ENCODE measurements at places on chromosomes 16 and 17. TPM values are rescaled to one million over a fixed set of nuclear protein-coding genes. Genes with fewer than 3 reads are reported as not detected.

DNA sequence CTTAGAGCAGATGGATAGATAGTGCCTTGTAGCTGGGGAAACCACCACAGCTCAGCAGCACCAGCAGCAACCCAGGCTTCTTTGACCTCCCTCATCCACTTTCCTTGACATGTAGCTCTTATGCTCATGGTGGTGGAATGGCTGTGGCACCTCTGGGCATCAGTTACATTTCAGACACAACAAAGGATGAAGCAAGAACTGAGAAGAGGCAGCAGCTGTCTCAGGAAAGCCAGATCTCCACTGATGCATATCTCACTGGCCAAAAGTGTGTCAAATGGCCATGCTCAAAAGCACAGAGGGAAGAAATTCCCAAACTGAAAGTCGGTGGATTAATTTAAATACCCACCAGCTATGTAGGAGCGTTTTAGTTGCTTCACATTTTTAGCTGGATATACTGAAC is 671.4 kb upstream of the SALL1 start:
- DNase-seq, result no peak

GRCh38 chr16:74297145-74297665 is 591 bp downstream of the PSMD7 start:
- DNase-seq, result no peak

Gene CCL7
- 0.11 TPM for total RNA-seq

GRCh38 chr17:15498107-15498506 is 30.7 kb upstream of the CDRT4 start:
- DNase-seq, result no peak

DNA sequence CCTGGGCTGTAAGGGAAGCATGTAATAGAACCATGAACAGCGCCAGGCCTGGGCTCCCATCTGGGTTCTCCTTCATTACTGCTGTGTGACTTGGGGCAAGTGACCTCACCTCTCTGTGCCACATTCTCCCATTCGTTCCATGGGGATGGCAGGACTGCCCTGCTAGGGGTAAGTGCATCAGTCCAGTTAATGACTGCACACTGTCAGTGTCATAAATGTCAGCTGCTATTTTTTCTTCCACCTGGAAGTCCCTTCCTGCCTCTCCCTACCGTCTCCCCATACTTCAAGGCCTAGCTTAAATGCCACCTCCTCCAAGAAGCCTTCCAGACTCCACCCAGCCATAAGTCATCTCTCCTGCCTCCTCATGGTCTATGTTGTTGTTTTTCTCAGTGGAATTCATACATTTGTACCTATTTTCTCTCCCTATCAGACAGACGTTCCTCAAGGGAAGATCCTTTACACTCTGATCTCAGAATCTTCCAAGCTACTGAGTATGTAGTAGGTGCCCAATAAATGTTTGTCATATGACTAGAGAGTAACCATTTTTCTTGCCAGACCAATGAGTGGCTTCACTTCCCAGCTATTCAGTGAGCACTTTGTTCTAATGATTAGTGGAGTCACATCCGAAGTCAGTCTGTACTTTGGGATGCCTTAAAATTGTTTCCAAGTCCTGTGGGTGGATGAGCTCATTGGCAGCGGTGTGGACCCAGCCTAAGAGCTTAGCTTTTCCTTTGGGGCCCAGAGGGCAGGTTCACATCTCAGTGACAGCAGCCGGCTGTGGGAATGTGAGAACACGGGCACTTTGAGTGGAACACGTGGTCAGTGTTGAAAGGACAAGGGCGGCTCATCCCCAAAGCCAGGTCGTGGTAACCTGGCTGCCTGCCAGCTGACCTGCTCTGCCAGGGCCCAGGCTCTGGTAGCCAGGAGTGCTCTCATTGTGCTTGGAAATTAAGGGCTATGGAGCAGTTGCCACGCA is 147.5 kb upstream of the GSE1 start:
- DNase-seq, result no peak

DNA sequence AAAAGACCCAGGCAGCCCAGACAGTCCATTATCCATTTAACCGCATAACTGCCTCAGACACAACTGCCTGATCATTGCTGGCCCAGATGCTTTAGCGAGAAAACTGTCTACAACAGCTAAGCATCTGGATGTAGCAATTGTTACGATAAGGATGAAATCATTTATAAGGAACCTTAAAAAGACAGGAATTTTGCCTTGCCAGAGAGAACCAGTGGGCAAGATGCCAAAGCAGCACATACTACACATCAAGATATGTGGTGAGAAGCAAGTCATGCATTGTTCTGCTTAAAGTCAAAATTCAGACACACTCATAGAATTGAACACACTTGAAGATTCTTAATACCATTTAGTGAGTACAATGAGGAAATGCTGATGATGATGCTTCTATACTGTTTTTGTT is 1525.3 kb downstream of the CDH8 start:
- DNase-seq, result no peak

Gene KRT28
- total RNA-seq, result not detected

DNA sequence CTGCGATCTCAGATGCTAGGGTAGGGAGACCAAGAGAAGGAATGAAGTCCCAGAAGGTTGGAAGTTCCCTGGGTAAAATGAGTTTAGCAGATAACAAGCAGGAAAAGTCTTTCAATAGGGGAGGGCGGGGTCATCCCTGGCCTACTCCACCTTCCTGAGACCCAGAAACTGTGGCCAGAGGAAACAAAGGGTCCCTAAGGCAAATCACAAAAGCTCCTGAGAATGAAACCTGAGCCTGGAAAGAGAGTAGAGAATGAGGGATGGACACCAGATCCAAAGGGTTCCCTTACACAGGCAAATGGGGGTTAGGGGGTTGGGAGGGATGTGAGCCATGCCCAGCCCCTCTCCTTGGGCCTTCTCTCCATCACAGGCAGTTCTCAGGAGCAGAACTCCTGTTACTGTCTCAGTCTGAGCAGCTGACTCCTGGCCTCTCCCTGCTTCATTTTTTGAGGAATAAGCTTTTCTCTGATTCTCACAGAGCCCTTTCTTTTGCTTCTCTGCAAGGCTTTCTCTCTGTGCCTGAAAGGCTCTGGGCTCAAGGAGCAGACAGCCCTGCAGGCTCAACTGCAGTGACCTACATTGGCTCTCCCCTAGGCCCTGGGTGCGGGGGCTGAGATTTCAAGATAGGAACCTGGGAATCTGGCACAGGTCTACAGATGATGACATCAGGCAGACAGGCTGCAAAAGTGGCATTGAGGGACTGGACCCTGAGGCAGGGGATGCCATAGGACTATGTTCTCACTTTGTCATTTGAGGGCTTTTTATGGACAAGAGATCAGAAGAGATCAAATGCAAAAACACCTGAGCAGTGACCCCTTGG is 9.8 kb upstream of the NR1D1 start:
- no peak for DNase-seq

- DNase-seq, result no peak
Observed at GRCh38 chr17:50055426-50056216, at the start of gene ITGA3. ITGA3 (plus strand) TSS chr17:50056110; CDS start chr17:50056440, 330 bp downstream.

Gene ZNF385C
- not detected for total RNA-seq

Gene KIF19
- 2.0 TPM for total RNA-seq

DNA sequence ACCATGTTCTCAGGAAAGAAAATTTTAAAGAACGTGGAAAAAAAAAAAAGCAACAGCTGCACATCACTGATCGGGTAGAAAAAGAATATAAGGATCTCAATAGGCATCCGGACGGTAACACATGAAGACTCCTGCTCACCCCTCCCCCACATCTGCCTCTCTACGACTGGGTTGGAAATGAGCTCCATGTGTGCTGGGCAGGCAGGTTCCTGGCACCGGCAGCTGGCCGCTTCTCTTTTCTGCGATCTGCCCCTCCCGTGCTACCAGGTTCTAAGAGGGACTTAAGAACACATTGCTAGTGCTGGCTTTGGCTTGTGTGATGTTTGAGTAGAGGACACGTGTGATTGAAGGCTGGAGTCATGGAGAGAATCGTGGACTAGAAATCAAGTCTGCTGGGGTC is 115.5 kb downstream of the AATF start:
- DNase-seq, result no peak

GRCh38 chr16:65697521-65697920 is 575.7 kb upstream of the CDH11 start:
- no peak for DNase-seq

- DNase-seq, result peak; percentile 77
Observed at GRCh38 chr17:27245230-27245696, 48.7 kb upstream of the WSB1 start.

DNA sequence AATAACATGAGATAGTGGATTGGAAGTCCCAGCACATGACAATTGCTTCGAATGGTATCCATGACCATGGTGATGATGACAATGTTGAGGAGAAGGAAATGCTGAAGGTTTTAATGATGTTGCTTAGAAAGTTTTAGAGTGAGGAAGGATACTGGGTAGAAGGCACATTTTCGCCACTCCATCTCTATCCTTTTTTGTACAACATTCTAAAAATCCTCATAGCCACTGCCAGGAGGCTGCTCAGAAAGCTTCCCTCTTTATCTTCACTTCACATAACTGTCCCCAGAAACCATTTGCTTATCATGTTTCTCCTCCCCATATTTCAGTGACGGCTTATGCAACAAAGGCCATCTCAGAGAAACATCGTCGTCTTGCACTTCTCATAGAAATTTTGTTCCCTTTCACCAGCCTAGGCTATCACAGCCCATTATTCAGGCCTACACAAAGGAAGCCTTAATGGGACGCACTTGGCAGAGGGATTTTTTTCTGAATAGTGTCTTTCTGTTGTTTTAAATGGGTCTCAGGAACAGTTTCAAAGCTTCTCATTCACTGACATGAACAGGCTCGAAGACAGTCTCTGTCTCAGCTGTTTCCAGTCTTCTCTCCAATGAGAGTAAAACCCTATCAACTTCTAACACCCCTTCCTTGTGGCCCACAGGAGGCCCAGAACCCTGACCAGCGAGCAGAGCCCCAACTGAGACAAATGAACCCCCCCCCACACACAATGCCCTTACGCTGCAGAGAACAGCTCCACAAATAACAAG is 506.7 kb downstream of the HAPSTR1 start:
- no peak for DNase-seq

Gene CMTM1
- total RNA-seq, result 2.9 TPM

Gene IL17C
- total RNA-seq, result not detected

Gene ANKRD40CL
- total RNA-seq, result not detected
